ENCODE measurements at places on chromosomes 5 and 9.
A peak's percentile ranks its signal among the peaks of the same experiment; 100 is the strongest.

GRCh38 chr9:125747053-125747764, at the start of gene PBX3:
PBX3 (plus strand) TSS chr9:125747373.
- DNase-seq = peak; percentile 41

DNA sequence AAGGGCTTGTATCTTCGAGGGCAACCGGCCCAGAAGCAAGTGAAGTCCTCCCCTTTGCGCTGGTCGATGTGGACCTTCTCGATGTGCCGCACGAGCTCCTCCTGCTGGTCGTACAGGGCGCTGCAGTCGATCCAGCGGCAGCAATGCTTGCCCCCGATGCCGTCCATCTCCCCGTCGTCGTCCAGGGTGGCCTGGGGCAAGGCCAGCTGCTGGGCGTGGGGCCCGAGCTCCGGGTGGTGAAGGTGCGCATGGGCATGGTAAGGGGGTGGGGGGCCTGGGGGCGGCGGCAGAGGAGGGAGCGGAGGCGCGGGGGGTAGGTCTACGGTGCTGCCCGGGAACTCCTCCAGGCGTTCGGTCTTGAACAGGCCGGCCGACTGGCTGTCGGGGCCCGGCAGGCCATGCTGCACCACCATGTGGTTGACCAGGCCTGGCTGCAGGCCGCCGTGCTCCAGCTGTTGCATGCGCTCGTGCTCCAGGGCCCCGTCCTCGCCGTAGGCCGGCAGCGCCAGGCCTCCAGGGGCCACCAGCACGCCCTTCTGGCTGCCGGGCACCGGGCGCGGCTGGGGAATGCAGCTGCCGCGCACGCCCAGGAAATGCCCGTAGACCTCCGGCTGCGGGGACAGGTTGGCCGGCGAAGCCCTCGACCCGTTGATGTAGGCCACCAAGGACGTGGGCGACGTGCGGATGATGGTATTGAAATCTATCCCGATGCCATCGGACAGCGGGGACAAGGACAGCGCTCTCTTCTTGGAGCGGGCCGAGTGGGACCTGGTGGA, 181.8 kb downstream of the GLIS3 start:
- DNase-seq = peak; percentile 25

DNA sequence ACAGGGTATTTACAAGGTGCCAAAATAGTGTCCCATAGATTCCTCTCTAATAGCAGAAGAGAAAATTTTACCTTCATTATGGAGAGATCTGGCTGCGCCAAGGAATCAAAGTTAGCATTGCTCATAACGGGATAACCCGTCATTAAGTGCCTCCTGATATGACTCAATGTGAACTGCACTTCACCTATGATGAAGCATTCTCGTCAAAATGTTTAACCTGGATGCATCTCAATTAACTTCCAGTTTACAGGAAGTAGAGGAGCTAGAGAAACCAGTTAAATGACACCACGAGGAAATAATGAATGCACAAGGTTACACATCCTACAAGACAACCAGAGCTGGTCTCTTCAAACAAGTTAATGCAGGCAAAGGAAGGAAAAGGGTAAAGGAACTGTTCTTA, 17.2 kb downstream of the FBXW11 start:
- no peak for DNase-seq

DNA sequence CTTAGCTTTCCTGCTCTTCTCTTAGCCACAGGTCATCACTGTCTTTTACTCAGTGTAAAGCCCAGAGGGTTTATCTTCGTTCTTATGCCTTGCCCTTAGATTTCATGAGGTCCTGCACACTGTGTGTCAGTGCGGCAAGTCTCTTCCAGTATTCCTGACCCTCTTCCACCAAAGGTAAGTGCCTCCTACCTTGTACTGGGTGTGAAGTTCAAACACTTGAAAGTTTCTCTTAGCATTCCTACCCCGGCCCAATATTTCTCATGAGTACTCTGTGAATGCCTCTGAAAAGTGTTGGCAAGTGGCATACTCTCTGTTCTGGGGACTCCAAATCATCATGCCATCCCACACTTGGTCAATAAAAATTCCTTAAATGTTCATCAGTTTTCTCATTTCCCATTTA, 37.4 kb downstream of the FBXO4 start:
- no peak for DNase-seq

GRCh38 chr9:14511452-14511851, 181.8 kb downstream of the ZDHHC21 start:
- no peak for DNase-seq

DNA sequence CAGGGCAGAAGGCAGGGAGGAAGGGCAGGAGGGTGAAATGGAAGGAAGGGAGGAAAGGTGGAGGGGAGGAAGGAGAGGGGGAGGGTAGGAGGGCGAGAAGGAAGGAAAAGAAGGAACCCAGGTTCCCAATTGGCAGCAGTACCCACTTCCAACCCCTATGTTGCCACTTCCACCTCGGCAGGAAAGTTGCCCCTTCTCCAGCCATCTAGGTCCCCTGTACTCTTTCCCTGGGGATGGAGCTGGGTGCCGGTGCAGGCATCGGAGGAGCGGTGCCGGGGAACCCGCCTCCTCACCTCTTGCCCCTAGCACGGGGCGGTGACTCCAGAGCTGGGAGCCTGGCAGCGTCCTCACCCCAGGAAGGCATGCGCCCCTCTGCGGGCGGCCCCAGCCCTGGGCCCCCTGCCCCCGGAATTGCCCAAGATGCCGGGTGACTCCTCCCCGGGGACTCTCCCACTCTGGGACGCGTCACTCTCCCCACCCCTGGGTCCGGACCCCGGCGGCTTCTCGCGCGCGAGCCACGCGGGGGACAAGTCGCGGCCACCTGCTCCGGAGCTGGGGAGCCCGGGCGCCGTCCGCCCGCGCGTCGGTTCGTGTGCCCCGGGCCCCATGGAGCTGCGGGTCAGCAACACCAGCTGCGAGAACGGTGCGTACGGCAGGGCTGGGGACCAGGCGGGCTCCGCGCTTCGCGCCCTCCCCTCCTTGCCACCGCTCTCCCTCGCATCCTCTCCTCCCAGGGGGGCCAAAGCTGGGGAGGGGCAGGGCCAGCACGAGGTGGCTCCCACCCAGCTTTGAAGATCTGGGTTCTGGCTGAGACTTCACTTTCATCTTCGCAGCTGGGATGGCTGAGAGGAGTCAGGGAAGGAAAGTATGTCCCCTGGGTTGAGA, at the start of gene NIPAL4:
Gene NIPAL4, plus strand, starts transcription at position 499 of the 885 bp plus-strand sequence. Its CDS starts 108 bp downstream, at position 607.
- DNase-seq = peak; percentile 37

GRCh38 chr5:88393042-88393441, 124.4 kb upstream of the TMEM161B start:
- no peak for DNase-seq

GRCh38 chr5:171469326-171469725, 49.9 kb downstream of the FGF18 start:
- DNase-seq = no peak

- DNase-seq = no peak
Observed at GRCh38 chr5:111068213-111068612, 3.3 kb upstream of the TSLP start.

GRCh38 chr5:62385131-62385530, 18.6 kb downstream of the DIMT1 start:
- DNase-seq = no peak

GRCh38 chr5:17022296-17022695, 86.2 kb upstream of the MYO10 start:
- no peak for DNase-seq

DNA sequence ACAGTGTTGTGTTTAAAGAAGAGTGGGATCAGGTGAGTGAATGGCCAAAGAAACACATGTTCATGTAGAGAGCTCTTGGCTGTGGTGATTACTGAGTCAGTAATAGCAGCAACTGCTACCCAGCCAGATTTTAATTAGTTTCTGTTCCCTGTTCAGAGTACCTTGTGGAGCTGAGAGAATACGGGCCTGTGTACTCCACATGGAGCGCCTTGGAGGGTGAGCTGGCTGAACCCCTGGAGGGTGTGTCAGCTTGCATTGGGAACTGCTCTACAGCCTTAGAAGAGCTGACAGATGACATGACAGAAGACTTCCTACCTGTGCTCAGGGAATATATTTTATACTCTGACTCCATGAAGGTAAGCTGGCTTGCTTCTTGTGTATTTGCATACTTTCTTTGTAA, 52.3 kb downstream of the SLC46A2 start:
- no peak for DNase-seq

DNA sequence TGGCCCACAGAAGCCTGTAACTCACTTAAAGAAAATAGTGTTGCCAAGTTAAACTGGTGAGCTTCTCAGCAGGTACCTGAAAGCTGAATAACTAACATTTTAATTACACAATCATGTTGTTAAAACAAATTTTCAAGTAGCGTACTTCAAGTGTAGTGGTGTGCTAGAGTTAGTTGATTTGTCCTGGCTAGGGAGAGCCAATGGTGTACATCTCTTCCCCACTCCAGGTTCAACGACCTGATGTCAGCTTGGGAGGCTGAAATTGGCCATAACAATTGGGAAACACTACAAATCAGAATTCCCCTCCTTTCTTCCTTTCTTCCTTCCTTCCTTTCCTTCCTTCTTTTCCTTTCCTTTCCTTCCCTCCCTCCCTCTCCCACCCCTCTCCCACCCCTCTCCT, 295.3 kb upstream of the SLC24A2 start:
- no peak for DNase-seq

DNA sequence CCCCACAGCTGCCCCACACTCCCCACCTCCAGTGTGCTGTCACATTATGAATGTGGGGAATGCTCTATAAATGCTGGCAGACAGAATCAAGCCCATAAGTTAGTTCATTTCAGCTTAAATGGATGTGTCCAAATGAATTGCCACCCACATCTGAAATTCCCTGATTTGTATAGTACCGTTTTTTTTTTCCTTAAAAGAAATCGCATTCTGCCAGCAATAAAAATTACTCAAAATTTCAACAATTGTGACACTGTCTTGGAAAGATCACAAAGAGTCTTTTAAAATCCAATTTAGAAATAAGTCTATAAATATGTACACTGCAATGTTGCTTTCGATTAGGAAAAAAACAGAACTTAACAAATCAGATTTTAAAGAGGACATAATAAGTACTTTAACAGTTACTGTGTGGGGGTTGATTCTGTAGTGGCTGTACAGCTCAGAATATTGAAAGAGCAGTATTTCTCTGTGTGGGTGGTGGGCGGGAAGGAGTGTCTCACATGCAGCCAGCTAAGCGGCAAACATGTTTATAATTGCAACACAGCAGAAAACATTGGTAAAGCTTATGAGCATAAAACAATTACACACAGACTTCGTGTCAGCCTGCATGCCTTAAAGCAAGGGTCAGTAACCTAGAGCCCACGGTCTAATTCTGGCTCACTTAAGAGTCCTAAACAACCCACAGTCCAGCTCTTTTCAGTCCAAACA, 24.9 kb upstream of the CSNK1G3 start:
- DNase-seq = no peak

DNA sequence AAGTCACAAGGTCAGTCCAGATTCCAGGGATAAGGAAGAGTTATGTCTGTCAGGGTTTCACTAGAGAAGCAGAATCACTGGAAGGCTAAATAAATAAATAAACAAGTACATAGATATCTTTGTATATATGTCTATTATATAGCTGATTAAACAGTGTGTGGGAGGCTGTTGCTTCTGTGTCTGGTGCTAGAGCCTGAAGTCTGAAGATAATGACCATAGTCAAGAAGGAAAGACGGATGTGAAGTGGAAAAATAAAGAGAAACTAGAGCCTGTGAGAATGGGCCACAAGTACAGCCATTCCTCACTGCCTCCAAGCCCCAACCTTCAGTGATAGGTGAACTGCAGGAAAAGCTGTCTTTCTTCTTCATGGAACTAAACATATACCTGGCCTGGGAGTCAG, 4.1 kb upstream of the TMED7 start:
- no peak for DNase-seq

GRCh38 chr5:158175934-158176481, 317.1 kb upstream of the CLINT1 start:
- no peak for DNase-seq

GRCh38 chr9:101639311-101639710, 44.5 kb upstream of the PPP3R2 start:
- DNase-seq = no peak

- DNase-seq = no peak
Observed at GRCh38 chr5:142531977-142532780, 153.7 kb downstream of the FGF1 start.

DNA sequence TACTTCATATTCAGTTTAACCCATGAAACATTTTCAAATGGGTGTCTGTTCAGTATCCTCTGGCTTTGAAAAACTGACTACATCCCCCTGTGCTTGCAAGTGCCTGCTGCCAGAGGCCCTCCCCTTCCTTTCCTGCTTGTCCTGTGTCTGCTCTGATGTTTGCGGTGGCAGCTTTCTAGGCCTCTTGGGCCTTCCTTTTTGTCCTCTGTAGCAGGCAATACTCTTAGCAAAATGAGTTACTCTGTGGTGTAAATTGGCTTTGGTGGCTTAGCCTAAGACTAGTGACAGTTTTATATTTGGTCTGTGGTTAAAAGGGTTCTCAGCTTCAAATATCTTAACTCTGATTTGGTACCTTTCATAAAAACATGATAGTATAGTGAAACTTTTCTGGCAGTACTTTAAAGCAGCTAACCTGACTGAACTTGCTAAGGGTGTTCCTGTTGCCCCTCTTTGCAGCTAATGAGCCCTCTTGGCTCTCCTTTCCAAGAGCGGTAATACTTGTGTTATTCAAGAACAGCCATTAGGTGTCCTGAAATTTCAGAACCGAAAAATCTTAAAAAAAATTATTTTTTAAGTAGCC, 76.6 kb downstream of the GOLM1 start:
- DNase-seq = no peak

DNA sequence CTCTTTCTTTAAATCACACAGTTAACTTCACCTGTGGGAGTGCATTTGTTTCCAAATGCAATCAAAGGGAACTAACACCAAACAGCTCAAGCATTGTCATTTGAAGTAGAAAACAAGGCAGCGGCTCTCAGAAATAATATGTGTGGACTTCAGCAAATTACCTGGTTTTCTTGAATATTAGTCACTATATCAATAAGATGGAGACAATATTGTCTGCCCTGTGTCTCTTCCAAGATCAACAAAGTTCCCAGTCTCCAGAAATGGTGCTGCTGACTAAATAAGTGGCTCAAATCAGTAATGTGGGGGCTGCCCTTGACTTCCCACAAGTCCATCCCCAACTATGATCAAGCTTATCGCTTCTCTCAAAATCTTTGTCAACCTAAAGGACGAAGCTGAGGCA, 53.1 kb upstream of the CEMIP2 start:
- DNase-seq = no peak

GRCh38 chr5:1174122-1174936, 27.1 kb upstream of the SLC6A19 start:
- DNase-seq = no peak

DNA sequence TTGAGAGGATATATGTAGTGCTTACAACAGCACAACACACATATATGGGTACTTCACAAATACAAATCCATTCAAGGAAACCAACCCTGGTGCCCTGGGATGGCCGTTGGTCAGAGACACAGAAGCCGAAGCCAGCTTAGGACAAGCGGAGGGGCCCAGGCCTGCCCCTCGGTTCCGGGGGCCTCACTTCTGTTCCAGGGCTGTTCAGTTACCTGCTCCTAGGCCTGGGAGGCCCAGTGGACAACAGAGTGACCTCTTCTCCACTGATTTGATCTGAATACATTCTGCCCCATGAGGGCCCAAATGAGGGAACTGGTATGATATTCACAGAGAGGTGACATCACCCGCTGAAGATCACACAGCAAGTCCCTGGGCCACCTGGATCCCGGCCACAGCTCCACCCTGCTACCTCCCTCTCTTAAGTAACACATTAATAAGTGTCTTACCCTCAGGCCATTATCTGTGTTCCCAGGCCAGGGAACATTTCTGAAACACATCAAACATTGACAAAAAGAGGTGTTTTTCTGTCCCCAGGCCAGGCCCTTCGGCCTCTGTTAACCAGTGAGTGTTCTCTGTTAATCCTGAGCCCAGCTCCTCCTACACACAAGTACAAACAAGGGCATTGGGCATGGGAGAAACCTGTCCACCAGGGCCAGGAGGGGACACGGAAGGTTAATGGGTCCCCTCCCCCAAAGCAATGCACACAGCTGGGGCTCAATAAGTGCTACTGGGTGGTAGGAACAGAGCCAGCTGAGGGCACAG, 4.5 kb upstream of the GRHPR start:
- no peak for DNase-seq

GRCh38 chr5:156825688-156826087, 24.4 kb upstream of the PPP1R2B start:
- DNase-seq = no peak

All from activated T-helper 9 cell treated with anti-CD3 and anti-CD28 coated beads, Interleukin-2, amount 50 U/mL, for 16 hours (primary cell).